ENCODE measurements at places on chromosomes 3 and 15.

DNA sequence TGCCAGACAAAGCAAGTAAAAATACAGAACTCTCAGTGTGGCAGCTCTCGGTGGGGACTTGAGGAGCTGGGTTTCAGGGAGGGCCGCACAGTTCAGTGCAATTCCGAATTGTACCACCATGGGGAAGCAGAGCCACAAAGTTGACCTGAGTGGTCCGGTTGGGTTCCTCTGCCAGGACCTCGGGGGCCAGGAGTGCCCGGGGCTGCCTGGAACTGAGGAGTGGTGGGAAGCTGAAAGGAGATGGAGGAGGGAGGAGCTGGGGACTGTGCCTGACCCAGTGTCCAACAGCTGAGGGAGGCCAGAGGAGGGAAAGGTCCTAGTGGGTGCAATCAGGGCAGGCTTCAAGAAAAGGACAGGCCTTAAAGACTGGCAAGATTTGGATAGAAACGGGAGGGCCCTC is 32.2 kb upstream of the TRH start:
- peak; percentile 36 for DNase-seq

GRCh38 chr3:28544831-28545230 is 196.2 kb upstream of the AZI2 start:
- no peak for DNase-seq

DNA sequence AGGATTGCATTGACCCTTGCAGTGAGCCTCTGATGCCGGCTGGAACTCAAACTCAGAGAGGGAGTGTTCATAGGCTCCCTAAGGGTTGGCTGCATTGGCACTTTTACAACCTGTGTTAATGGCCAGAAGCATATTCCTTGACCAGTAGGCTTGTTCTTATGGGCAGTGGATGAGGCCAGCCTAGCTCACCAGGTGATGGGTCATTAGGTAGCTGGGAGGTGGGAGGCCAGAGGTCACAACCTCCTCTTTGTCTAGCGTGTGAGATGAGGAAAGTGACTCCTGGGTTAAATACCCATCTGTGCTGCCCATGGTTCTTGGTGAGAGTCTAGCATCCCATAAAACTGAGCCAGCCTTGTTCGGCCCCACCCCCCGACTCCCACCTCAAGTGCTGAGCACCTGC is 275.7 kb upstream of the CTNNB1 start:
- no peak for DNase-seq

DNA sequence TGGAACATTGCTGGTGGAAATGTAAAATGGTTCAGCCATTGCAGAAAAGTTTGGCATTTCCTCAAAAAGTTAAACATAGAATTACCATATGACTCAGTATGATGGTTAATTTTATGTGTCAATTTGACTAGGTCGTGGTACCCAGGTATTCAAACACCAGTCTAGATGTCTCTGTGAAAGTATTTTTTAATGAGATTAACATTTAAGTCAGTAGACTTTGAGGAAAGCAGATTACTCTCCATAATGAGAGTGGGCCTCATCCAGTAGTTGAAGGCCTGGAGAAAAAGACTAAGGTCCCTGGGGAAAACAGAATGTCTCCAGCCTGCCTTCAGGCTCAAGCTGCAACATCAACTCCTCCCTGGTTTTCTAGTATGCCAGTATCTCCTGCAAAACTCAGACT is 42.3 kb upstream of the TMEM87A start:
- no peak for DNase-seq

GRCh38 chr15:43796566-43796965 is 3.5 kb downstream of the SERINC4 start:
- DNase-seq: no peak

DNA sequence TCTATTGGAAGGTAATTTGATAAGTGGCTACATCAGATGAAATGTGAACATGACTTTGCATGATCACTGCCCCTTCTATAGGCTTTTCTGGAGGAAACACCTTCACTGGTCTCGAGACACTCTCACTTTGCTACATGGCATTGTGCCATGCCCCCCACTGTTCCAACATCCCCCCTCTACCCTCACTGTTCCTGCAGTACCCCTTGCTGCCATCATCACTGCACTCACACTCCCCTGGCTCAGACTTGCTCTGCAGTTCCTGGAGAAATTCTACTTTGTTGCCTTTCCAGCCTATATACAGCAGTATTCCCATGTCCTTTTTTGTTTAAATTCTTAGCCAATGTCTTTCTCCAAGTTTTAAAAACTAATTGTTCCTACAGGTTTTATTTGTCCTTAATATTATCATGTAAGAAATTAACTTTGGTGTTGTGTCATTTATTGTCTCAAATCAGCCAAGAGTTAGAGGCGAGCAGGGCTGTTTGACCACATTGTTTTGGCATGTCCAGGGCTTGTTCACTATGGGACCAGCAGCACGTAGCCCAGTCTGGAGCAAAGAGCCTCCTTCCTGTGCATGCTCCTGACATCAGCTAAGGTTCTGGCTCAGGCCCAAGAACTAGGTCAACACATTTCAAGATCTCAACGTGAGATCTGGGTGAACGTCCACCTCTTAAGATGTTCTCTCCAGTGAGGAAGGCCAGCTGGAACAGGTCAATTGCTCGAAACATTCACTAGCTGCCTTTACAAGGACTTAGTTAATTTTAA is 246.4 kb downstream of the SLC9A9 start:
- DNase-seq: no peak

DNA sequence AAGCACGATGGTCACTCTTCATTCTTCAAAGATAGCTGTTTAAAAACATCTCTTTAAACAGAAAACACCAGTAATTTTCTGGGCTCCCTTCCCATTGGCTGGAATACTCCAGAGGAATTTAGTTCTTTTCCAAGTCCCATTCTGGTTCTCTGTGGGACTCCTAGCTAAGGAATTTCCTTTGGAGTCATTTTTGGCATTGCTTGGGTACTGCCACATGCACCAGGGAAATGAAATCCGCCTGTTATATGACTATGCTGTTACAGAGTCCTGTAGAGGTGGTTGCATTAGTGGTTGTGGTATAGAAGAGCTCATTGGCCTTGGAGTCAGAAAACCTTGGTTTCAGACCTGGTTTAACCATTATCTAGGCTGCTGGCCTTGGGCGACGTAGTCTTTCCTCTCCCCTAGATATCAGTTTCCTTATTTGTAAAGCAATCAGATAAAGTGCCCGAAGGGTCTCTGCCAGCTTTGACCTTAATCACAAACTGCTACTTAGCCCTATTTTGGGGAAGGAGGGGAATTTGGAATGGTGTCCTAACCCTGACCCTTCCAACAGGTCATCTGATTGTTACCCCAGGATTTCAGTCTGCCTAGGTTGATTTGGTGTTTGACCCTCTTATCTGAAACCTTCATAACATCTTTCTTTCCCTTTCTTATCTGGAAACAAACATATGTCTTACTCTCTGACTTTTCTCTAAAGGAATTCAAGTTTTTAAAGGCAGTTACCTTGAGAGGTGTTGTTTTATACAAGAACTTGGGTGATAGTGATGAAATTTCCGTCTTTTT is 13.4 kb downstream of the RTP1 start:
- no peak for DNase-seq

GRCh38 chr3:193997228-193998122 is 138.5 kb upstream of the HES1 start:
- DNase-seq: no peak

DNA sequence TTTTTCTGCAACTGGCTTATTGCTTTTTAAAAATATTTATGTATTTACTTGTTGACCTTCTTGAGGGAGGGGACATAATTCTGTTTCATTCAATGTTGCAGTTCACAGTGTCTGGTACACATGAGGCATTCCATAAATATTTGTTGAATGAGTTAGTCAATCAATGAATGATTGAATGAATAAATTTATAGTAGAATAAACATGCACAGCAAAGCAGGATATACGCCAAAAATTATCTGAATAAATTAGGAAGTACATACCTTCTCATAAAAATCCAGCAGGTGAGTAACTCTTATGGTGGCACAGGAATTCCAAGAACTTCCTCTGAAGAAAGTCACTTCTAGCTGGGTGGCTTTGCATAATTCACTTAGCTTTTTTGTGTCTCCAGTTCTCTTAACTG is 469.4 kb upstream of the ATP11B start:
- DNase-seq: no peak

- DNase-seq: no peak
Measured at GRCh38 chr3:158272081-158272480, 162.2 kb downstream of the RSRC1 start.

DNA sequence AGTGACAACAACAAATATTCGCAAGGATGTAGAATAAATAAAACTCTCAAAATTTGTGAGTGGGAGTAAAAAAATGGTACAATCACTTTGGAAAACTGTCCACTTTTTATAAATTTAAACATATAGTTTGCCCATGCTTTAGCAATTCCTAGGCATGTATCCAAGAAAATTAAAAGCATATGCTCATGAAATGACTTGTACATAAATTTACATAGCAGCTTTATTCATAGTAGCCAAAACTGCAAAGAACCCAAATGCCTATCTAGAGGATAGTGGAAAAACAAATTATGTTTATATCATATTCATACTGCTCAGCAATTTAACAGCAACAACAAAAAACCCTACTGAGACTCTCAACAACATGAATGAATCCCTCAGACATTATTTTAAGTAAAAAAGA is 363.6 kb upstream of the CCDC54 start:
- DNase-seq: no peak

GRCh38 chr3:192608726-192609600 is 118.4 kb downstream of the FGF12 start:
- DNase-seq: no peak

DNA sequence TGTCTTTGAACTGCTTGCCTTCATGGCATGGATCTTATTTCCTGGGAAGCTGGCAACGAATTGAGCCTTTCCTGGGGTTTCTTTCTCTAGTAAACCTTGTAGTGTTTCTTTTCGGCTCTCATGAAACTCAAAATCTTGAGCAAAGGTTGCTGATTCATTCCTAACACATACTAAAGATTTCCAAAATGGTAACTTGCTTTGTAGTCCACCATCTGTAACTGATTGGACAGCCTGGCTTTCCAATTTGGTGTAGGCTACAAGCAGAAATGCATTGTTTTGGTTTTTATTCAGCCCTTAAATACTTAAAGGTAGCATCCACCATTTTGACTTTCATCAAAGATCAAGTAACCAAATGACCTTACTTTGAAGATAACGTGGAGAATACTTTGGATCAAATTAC is 38.1 kb downstream of the LRTM1 start:
- DNase-seq: no peak

DNA sequence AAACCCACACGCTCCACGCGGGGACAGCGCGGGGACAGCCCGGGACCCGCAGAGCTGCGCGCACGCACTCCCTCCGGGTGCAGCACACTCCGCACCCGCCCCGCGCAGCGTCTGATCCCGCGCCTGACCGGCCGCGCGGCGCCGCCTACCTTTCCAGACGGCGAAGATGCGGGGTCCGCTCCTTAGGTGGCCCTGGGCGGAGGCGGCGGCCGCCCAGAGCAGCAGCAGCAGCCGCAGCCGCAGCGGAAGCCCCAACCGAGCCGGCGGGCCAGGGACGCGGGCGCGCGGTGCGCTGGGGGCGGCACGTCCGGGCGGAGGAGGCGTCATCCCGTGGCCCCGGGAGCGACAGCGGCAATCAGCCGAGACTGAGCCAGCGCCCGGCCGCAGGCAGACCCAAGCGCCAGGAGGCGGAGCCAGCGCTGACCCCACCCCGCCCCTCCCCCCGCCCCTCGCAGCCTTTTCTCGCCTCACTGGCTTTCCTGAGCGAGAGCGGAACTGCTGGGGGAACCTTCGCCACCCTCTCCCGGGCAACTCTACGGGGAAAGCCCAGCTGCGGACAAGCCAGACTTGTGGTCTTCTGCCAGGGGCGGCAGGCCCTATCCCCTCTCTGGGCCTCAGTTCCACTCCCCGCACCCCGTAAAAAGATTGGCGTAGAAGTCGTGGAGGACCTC is at the start of gene SEMA7A:
Gene SEMA7A, minus strand, starts transcription at position 367 of the 671 bp plus-strand sequence. Its CDS starts 40 bp downstream, at position 327.
- DNase-seq: peak; percentile 73

DNA sequence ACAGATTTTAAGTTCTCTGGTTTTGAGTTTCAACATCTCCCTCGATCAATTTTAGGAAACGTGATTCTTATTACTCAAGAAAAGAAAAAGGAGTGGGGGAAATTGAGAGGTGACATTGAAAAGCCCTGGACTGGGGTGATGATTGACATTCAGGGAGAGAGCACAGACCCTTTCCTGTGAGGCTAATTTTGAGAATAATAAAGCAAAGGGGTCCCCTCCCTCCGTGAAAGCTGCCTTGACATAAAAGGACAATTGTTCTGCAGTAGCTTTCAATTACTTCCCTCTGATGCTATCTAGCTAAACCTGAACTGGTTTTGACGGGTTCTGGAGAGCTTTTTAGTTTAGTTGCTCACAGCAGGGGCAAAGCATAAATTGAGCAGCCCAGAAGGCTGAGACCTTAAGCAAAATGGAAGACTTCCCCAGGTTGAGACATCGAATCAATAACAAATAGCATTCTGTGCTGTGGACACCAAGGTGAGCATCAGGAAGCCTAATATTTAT is 14.4 kb upstream of the CMTM8 start:
- no peak for DNase-seq

All from renal cortex interstitium (tissue), 15 donors.